Breast epithelium (tissue), 4 donors: ENCODE measurements at places on chromosomes 16 and 17. TPM values are rescaled to one million over a fixed set of nuclear protein-coding genes. Genes with fewer than 3 reads are reported as not detected.

DNA sequence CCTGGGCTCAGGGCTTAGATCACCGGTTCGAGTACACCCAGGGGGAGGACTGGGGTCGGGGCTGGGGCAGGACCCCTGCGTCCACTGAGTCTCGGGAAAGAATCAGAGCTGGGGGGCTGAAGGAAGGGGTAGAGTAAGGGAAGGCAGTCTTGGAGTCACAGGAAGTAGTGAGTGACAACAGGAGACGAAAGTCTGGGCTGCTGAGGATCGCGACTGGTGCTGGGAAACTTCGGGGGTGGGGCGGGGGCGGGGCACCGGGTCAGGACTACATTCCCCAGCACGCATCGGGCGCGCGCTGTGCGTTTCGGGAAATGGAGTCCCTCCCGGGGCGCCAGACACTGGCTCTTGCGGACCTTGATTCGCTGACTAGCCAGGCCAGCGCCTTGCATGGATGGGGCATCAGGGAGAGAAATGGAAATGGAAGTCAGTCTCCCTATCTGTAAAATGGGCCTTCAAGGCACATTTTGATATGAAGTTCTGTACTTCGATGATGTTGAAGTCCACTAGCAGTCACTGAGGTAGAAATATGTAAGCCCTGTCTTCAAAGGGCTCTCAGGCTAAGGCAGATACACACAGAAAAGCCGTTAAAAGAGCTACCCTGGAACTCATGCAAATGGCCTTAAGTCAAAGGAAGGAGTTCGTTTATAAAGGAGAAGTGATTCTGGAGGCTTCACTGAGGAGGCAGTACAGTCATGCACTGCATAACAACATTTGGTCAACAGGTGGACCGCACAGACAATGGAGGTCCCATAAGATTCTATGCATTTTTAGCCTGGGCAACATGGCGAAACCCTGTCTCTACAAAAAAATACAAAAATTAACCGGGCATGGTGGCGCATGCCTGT, 697 bp downstream of the CTF1 start:
- peak; percentile 88 for DNase-seq

GRCh38 chr16:85046931-85047866, 19.6 kb downstream of the KIAA0513 start:
- DNase-seq = no peak

The PSMC3IP gene
- 4.2 TPM for total RNA-seq

The WSCD1 gene
- total RNA-seq = 2.2 TPM

The STUB1 gene
- total RNA-seq = 175 TPM
